Activated CD4-positive, alpha-beta memory T cell treated with anti-CD3 and anti-CD28 coated beads, Interleukin-2, amount 10 ng/mL, durations not matched to agents 7 days and 5 days (primary cell): ENCODE measurements at places on chromosomes 4 and X. TPM values are rescaled to one million over a fixed set of nuclear protein-coding genes. Genes with fewer than 3 reads are reported as not detected.
A peak's percentile ranks its signal among the peaks of the same experiment; 100 is the strongest.

RHOXF2 gene
- not detected for total RNA-seq

RAB41 gene
- not detected for total RNA-seq

MTNR1A gene
- not detected for total RNA-seq

- DNase-seq, result peak; percentile 21
These were observed at the start of gene ARMCX1 for GRCh38 chrX:101550362-101550750. Gene ARMCX1 (plus strand): TSS chrX:101550547. CDS start chrX:101552931, 2,384 bp downstream.

DNA sequence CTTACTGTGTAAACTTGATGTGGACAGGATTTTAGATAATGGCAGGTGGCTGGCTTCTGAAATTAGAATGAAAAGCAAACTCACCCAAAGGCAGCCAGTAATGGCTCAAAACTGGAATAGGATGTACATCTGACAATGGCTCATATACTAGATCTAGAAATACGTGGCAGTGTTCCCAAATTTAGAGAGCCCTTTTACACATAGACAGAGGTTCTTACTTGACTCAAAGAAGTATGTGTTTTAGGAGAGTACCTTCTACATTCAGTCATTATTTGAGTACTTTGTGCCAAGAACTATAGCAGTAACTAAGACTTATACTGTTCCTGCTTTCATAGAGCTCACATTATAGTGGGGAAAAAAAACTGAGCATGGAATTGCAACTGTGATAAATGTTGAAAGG is 48.0 kb downstream of the UBE2K start:
- DNase-seq, result no peak
